Activated CD4-positive, alpha-beta T cell treated with anti-CD3 and anti-CD28 coated beads, Interleukin-2, amount 50 U/mL, for 1 hour (primary cell): ENCODE measurements at places on chromosomes 11 and 22.

DNA sequence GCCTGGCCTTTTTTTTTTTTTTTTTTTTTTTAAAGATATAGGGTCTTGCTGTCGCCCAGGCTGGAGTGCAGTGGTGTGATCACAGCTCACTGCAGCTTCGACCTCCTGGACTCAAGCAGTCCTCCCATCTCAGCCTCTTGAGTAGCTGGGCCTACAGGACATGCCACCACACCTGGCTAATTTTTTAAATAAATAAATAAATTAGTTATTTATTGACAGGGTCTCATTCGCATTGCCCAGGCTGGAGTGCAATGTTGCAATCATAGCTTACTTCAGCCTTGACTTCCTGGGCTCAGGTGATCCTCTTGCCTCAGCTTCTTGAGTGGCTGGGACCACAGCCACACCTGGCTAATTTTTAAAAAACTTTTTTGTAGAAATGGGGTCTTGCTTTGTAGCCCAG lies 10.5 kb downstream of the AP2A2 start:
- DNase-seq, result no peak

GRCh38 chr11:69050592-69051380 lies 2.1 kb downstream of the TPCN2 start:
- DNase-seq, result no peak

GRCh38 chr11:123510579-123510905 lies 80.5 kb downstream of the GRAMD1B start:
- no peak for DNase-seq

- DNase-seq, result no peak
Measured at GRCh38 chr11:122758339-122758738, 80.0 kb upstream of the CRTAM start.

- no peak for DNase-seq
Measured at GRCh38 chr11:46065681-46066080, 55.6 kb downstream of the PHF21A start.

DNA sequence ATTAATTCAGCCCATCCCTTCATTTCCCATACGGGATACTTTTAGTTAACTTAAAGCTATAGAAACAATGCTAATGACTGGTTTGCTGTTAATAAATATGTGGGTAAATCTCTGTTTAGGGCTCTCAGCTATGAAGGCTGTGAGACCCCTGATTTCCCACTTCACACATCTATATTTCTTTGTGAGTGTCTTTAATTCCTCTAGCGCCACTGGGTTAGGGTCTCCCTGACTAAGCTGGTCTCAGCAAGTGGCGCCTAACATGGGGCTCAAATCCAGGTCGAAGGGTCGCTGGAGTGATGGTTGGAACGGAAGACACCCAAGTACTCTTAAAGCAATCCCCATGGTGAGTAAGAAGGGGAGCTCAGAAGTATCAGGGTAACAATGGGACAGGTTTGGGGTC lies 14.4 kb upstream of the OOSP1 start:
- DNase-seq, result no peak

- no peak for DNase-seq
Measured at GRCh38 chr22:44185237-44186120, 4.8 kb downstream of the PARVG start.

- DNase-seq, result no peak
Measured at GRCh38 chr11:95138448-95138847, 48.8 kb downstream of the ENDOD1 start.

DNA sequence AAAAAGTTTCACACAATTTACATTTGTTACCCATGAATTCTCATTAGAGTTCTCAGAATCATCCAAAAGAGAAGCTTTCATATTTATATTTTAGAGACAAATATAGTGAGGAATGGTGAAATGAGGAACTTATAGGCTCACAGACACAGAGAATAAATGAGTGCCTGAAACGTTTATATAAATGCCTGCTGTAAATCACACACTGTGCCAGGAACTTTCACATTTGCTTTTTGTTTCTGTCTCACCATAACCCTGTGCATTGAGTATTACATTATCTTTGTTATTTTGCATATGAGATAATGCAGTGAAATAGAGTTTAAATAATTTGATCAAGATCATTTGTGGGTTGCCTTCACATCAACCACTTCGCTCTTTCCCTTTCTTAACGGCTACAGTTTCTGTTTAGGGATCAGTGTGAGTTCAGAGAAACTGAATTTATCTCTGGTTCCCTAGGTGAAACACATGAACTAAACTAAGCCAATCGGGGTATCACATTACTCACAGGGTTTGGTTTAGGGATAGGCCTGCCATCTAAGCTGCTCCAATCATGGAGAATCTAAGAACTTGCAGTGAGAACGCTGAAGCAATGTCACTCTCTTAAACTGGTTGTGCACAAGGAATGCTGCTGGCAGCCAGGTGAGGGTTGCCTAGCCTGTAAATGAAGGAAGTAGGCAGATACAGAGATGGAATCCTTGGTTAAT lies 1339.2 kb upstream of the TENM4 start:
- no peak for DNase-seq

GRCh38 chr11:65637032-65637557 lies 806 bp upstream of the SIPA1 start:
- no peak for DNase-seq

- DNase-seq, result no peak
Measured at GRCh38 chr22:27175021-27175838, 517.8 kb downstream of the MIAT start.

DNA sequence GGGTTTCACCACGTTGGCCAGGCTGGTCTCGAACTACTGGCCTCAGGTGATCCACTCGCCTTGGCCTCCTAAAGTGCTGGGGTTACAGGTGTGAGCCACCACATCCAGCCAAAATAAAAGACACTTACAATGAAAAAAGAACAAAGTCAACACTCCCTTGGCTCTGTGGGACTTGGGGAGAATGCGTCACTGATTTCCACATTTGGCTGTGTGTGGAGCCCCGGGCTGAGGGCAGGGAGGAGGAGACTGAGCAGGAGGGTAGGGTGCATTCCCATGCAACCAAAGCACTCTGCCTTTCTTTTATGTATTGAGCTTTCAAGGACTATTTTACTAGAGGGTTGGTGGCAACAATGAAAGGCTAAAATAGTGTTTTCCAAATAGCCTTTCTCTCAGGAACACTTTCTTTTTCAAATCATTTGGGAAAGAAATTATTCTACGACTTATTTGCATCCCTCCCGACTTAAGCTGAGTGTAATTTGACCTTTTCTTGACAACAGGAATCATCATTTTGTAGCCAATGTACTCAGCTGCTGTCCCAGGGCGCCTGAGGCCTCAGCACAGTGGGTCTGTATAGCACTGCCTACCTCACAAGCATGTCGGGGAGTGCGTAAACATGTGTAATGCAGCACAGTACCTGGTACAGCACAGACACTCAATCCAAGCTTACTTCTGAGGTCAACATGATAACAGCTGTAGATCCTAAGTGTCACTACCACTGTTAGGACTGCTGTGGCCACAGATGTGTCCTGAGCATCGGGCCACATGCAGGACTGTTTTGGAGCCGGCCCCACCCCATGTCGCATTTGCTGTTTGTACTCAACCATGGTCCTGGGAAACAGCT lies 10.1 kb upstream of the SERPIND1 start:
- no peak for DNase-seq

DNA sequence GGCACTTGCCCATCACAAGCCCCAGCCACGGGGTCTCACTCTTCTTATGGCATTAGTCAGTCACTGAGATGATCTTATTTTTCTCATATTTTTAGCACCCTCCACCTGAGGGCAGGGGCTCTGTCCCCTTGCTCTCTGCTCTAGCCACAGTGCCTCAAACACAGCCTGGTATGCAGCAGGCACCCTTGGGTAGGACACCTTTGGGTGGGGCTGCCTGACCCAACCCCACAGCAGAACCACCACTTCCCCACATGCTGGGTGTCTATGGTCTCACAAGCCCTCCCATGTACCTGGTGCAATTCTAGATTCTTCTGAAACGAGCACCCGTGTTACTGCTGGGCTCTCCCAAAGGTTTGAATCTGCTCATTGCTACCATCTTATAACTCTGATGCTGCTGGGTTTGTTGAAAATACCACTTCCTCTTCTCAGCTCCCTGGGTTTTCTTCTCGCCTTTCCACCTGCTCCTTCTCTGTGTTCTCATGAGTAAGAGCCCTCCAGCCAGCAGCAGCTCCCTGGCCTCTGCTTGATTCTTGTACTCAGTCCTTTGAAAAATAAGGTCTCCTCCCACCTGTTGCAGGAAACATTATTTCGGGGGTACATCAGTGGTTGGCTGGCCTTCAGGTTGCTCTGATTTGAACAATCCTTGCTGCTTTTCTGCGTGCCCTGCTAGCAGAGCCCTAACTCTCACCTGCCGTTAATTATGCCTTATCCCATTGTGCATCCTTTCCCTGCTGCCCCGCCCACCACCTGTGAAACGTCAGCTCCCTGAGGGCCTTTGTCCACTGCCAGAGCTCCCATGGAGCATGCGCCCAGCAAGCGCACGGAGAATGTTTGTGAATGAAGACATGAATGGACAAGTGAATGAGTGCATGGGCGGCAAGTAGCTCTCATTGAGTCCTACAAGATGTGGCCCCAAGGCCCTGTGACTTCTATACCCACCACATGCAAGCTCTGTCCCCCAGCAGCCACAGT lies 1181.6 kb downstream of the TBC1D22A start:
- DNase-seq, result no peak

GRCh38 chr11:78990261-78990660 lies 415.6 kb upstream of the NARS2 start:
- DNase-seq, result no peak

GRCh38 chr22:29245626-29246385 lies 22.0 kb downstream of the RHBDD3 start:
- DNase-seq, result peak; percentile 65
